ENCODE measurements at places on chromosomes 7 and 10. TPM values are rescaled to one million over a fixed set of nuclear protein-coding genes. Genes with fewer than 3 reads are reported as not detected.
A peak's percentile ranks its signal among the peaks of the same experiment; 100 is the strongest.

The LZTS2 gene
- 14.8 TPM for total RNA-seq

The TDRD1 gene
- total RNA-seq = 0.25 TPM

The BTBD16 gene
- total RNA-seq = not detected

The PDIA4 gene
- 90.1 TPM for total RNA-seq

DNA sequence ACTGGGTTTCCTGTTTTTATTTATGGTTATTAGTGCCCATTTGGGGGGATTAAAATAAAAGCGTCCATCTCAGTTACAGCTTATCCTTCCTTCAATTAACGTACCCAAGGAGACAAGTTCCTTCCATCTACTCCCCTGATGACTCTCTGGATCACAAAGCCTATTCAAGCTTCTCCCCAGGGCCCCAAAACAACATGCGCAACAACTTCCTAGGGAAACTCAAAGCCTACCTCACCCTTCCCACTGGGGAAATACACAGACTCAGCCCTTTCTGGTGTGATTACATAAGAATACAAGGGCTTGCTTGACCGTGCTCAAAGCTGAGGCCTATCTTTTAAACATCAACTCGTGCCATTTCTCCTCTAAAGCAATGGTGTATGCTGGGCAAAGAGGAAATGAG, 112.4 kb downstream of the CDK6 start:
- no peak for DNase-seq

DNA sequence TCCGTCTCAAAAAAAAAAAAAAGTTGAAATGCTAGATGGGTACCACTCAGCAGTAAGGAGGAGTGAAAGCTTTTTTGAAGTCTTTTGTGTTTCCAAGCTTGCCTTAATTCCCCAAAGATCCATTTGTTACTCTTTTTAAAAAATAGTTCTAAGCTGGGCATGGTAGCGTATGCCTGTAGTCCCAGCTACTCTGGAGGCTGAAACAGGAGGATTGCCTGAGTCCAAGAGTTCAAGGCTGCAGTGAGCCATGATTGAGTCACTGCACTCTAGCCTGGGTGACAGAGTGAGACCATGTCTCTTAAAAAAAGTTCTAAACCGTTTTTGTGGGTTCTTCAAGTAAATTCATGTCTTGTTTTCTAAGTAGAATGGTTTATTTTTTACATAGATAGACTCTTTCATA, 5.3 kb downstream of the TBC1D12 start:
- DNase-seq = no peak

- DNase-seq = peak; percentile 45
Measured at GRCh38 chr10:132005147-132005546, 23.4 kb upstream of the BNIP3 start.

DNA sequence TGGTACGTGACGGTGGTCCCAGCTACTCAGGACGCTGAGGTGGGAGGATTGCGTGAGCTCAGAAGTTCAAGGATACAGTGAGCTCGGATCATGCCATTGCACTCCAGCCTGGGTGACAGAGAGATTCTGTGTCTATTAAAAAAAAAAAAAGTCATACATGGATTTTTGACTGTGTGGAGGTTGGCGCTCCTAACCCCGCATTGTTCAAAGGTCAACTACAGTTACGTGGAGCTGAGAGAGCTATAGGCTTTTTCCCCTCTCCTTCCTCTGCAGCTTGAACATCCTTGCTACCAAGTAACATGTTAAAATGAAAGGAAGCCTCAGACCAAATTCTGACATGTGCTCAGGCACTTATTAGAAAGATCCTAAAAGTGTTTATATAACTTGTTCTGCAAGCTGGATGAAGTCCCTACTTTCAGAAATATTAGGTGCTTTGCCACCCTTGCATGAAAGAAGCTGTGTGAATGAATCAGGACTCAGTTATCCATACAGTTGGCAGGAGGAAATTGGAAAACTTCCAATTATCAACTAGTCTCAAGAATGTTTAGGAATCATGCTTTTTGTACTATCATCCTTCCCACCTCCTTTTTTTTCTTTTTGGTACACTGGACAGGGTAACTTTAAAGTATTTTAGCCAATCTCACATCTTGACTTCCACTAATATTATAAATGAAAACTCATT, 12.5 kb upstream of the ST7 start:
- no peak for DNase-seq

DNA sequence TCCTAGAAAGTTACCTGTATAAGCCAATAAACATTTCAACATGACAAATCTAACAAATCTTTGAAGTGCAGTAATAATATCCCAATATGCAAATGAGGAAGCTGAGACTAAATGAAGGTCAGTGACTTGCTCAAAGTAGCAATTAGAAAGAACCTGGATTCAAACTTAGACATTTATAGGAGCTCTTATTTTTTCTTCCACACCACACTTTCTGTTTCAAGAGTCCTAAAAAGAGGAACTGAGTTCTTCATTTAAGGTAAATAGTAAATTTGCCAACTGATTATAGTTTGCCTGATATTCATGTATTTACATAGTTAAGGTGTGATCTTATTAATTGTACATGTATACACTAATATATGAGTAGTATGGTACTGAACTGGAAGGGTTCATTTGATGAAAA, 44.0 kb downstream of the KLHDC10 start:
- no peak for DNase-seq

DNA sequence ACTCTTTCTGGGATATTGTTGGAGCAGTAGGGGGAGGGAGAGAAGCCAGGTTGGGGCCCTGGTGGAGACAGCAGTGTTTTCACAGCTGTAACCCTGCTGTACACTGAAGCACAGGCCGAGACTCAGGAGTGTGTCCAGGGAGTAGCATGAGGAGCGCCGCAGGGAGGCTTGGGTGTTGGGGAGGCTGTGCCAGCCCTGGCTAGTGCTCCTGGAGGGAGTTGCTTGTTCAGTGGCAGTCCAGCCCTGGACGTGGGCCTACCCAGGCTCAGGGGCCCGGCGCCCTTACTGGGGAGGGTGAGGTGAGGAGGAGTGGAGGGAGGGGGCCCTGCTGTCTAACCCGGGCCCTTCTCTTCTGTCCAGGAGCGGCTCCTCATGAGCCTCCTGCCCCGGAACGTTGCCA, 35.9 kb downstream of the ADCY1 start:
- no peak for DNase-seq

GRCh38 chr10:119668461-119668860, 17.3 kb downstream of the BAG3 start:
- DNase-seq = no peak

DNA sequence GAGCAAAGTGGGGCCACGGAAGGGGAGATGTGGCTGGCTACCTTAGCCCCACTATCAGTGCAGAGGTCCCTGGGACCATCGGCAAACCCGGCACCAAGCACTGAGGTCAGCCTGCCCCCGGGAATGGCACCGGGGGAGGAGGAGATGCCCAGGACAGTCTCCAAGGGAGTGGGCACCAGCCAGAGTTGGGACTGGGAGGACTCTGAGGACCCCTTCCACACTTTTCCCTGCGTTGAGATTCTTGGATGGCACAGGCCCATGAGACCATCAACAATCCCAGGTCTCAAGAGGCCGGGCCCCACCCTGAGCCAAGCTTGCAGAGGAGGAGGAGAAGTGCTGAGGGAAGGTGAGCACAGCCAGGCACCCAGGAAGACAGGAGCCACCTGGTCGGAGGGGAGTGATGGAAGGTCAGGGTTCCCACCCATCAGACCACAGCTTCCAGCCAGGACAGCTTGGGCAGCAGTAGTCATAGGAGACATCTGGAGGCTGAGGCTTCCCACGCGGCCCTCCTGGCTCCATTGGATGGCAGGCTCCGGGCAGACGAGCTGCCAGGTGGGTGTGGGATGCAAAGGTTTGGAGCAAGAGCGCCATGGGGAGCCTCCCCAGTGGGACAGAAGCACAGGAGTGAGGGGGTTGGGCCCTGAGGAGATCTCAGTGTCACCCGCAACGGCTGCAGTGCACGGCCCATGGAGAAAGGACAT, 2.6 kb upstream of the OPN4 start:
- peak; percentile 2 for DNase-seq

DNA sequence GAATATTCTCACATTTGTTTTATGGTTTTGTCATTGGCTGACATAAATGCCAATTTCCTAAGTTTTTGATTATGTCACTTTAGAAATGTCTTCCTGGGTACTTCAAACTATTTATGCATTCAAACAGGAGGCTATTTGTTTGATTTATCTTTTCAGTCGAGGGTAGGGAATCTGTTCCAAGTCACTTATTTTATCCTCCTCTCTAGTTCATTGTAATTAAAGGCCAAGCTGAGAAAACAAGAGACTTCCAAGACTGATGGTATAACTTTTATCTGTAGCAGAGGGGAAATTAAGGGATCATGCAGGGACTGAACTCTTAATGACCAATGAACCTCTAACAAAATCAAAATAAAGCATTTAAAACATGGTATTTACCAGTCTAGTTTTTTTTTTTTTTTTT, 968.4 kb downstream of the SORCS3 start:
- no peak for DNase-seq

DNA sequence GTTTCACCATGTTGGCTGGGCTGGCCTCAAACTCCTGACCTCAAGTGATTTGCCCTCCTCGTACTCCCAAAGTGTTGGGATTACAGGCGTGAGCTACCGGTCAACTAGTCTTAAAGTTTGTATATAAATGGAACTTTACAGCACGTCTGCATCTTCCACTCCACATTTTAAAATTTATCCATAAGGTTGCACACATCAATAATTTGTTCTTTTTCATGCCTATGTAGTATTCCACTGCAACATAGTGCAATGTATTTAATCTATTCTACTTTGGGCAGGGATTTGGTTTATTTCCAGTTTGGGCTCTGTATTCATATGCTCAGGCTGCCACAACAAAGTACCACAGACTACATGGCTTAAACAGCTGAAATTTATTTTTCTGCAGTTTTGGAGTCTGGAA, 90.0 kb downstream of the NPTX2 start:
- no peak for DNase-seq

GRCh38 chr10:95964756-95965155, 57.0 kb downstream of the CC2D2B start:
- no peak for DNase-seq

GRCh38 chr7:55575098-55575497, 2.8 kb upstream of the VOPP1 start:
- DNase-seq = no peak

DNA sequence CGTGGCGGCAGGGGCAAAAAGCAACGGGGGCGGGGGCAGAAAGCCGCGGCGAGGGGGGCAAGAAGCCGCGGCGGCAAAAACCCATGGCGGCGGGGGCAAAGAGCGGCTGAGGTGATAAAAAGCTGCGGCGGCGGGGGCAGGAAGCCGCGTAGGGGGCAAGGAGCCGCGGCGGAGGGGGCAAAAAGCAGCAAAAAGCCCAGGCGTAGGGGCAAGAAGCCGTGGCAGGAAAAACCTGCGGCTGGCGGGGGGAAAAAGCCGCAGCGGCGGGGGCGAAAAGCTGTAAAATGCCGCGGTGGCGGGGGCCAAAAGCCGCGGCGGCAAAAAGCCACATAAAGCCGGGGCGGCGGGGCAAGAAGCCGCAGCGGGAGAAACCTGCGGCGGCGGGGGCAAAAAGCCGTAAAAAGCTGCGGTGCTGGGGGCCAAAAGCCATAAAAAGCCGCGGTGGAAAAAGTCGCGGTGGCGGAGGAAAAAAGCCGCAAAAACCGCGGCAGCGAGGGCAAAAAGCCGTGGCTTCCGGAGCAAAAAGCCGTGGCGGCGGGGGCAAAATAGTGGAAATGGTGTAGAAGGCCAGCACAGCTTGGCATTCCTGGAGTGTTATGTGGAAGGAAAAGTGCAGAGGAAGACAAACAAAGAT, 487.8 kb downstream of the ZNF33B start:
- DNase-seq = no peak

DNA sequence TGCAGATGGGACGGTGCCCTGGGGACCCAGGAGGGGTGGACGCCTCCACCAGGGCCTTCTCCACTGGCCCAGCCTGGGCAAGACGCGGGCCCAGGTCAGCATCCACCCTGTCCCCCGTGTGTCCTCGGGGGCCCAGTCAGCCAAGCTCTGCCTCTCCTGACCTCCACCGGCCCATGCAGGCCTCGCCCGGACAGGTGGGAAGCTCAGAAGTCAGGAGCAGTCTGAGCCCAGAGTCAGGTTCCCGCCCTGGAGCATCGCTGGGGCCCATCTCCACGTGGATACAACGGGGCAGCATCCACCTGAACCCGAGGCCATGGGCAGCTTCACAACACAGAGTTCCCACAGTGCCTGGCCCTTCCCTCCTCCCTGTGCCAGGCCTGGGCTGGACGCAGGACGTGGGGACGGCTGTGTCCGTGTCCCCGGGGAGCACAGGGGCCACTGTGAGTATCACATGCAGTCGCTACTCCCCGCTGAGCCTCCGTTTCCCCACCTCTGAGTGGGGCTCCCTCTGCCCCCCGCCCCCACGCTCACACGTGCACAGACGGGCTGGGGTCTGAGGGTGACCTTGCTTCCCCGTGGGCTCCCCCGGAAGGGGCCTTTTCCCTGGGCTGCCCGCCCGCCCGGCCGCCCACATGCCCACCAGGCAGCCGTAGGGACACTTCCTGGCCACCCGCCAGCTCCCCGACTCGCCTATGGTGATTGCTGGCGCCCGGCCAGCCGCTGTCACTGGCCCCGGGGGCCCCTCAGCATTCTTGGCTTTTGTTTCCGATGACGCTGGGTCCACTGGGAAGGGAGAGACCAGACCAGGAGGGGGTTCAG, 64.3 kb downstream of the PDGFA start:
- DNase-seq = no peak

DNA sequence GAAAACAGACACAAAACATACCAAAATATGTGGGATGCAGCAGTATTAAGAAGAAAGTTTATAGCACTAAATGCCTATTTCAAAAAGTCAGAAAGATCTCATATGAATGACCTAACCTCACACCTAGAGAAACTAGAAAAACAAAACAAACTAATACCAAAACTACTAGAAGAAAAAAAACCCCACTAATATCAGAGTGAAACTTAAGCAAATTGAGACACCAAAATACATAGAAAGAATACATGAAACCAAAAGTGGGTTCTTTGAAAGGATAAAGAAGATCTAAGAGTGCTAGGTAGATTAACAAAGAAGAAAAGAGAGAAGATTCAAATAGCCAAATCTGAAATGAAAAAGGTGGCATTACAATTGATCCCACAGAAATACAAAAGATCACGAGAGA, 494.1 kb downstream of the SH2D4B start:
- no peak for DNase-seq

GRCh38 chr10:74114041-74114448, 36.6 kb downstream of the AP3M1 start:
- DNase-seq = no peak

DNA sequence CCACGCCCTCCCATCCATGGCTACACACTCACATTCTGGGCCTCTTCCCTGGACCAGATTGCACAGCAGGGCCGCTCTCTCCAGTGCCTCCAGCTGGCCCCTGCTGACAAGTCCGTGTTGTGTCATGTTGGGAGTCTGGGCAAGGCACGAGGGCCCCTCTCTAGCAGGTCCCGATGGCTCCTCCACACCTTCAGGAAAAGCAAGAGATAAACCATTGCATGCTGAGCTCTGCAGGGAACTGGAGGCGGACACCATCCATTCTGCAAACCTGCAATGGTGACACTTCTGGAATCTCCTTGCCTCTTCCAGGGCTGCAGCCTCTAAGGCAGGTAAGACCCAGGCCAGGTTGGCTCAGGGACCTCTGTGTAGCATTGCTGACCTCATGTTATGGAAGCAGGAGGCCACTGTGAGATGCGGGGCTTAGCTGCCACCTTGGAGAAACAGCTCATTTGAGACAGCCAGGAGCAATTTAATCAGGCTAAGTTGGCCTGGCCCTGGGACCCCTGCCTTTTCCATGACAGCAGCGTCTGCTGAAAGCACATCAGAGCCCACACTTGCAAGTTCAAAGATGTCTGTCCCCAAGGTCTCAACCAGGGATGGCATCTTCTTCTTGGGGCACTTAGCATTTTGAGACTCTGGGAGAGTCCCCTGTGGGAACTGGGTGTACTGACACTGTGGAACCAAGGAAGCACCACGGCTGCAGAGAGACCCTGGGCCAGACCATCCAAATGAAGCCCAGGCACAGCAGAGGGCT, 34.2 kb upstream of the LEP start:
- DNase-seq = no peak
